ENCODE measurements at places on chromosomes 5 and 9.

GRCh38 chr9:112744177-112744576, 6.4 kb upstream of the SNX30 start:
- no peak for DNase-seq

GRCh38 chr5:2761921-2762488, 10.5 kb upstream of the IRX2 start:
- DNase-seq: no peak

DNA sequence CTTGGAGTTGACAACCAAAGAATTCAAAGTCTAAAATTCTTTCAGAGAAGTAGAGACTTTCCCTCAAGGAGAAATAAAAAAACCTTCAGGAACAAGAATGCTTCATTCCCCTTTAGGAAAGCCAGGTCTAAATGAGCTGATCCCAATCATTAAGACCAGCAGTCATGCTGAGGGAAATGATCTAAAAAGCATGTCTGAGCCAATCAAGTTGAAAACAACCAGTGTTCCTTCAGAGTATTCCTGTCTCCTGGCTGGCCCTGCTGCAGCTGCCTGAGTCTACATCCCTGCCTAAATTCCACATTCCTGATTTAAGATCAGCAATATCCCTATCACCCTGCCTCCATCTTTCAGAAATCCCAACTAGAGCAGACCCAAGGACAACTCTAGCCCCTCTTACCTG, 244.5 kb downstream of the PLK2 start:
- DNase-seq: no peak

- no peak for DNase-seq
These were observed 163.2 kb upstream of the S1PR3 start for GRCh38 chr9:88828018-88828417.

DNA sequence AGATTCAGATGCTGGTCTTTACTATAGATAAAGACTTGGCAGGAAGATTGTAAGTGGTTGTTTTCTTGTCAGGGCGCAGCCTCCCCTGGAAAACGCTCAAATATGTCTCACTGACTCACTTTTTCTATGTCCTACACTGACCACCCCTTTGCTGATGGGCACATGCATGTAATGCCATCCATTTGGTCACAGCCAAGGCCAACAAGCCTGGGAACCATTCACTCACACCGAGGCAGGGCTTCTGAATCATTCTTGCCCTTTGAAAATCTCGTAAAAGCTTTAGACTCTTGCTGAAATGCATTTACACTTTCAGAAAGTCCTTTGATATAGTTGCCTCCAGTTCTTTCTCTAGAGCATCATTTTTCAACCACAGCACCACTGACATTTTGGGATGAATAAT, 249.4 kb downstream of the ACTL7B start:
- no peak for DNase-seq

DNA sequence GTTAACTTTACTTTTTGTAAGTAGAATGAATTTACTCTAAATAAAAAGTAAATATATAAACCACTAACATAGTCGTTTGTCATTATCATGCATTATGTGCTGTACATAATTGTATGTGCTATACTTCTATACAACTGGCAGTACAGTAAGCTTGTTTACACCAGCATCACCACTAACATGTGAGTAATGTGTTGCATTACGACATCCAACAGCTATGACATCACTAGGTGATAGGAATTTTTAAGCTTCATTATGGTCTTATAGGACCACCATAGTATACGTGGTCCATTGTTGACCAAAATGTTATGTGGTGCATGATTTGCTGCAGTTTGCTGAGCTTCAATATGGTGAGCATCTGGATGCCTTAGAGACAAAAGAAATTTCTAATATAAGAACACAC, 819.1 kb upstream of the GRAMD2B start:
- DNase-seq: no peak

- no peak for DNase-seq
These were observed 57.5 kb upstream of the RXRA start for GRCh38 chr9:134268747-134269146.

DNA sequence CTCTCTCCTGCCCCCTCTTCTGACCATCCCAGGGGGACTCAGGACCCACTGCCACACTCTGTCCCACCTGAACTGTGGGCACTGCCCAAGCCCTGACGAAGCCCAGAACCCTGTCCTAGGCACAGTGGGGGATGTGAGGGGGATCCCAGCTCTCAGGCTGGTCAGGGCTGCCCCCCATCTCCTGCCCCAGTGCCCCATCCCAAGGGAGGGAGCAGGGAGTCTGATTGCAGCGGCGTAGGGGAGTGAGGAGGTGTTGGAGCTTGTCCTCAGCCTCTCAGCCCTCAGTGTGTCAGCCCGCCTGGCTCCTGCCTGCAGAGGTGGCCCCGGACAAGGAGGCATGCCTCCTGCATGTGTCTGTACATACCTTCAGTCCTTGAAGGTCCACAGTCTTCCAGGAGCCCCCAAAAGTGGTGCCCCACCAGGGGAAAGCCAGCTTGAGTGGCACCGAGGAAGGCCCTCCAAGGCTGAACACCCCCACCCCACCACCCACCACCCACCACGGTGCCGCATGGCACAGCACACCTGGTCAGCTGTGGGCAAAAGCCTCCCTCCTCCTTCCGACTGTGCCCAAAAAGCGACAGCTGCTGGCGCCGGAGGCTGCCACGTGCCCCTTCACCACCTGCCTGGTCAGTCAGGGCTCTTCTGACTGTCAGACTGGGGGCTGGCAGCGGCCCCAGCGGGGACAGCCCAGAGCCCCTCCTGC, 930 bp downstream of the SARDH start:
- no peak for DNase-seq

DNA sequence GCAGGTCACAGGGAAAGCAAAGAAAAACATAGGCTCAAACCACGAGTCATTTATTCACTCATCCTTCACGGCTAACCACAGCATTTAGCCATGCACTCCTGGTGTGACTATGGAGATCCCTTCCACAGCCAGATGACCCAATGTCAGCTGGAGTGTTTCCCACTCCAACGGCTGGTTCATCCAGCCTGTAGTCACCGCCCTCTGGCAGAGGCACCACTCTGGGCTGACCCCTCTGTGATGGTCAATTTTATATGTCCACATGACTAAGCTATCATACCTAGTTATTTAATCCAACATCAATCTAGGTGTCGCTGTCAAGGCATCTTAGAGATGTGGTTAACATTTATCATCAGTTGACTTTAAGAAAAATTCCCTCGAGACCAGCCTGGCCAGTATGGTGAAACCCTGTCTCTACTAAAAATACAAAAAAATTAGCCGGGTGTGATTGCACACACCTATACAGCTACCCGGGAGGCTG, 9.5 kb upstream of the PHF19 start:
- no peak for DNase-seq

DNA sequence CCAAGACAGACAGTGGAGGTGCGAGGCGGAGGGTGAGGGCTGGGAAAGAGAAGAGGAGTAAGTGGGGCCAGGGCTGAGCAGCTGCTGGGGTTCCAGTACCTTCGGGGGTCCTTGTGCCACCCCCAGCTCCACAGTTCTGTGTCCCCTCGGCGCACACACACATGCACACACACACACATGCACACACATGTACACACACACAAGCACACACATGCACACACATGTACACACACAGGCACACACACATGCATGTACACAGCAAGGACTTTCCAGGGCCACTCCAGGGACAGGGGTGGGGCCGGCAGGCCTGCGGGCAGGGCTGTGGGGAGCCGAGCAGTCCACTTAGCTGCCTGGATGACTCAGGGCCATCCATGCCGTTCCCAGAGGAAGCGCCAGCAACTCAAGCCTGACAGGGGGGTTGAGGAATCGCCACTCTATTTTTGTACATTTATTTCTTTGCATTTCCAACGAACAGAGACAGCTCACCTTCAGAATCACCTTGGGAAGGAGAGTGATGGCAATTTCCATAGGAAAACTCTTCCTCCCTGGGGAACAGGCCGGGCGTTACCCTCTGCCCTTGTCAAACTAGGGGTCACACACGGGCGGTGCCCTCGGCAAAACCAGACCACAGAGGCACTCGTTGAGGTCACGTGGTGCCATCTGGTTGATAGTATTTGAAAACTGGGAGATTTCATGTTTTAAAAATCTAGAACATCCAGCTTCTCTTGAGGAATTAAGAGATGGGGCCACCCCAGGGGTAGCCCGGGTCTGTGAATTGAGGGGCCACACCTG, 135.7 kb downstream of the ADAMTS2 start:
- no peak for DNase-seq

- DNase-seq: no peak
These were observed 66.5 kb upstream of the TLX3 start for GRCh38 chr5:171242521-171242920.

- no peak for DNase-seq
These were observed 949 bp downstream of the SERINC5 start for GRCh38 chr5:80254767-80255430.

- no peak for DNase-seq
These were observed 176.7 kb downstream of the PRR16 start for GRCh38 chr5:120640778-120641177.

- no peak for DNase-seq
These were observed 29.9 kb downstream of the AUH start for GRCh38 chr9:91331849-91332248.
